ENCODE measurements at places on chromosomes 1 and 21.

DNA sequence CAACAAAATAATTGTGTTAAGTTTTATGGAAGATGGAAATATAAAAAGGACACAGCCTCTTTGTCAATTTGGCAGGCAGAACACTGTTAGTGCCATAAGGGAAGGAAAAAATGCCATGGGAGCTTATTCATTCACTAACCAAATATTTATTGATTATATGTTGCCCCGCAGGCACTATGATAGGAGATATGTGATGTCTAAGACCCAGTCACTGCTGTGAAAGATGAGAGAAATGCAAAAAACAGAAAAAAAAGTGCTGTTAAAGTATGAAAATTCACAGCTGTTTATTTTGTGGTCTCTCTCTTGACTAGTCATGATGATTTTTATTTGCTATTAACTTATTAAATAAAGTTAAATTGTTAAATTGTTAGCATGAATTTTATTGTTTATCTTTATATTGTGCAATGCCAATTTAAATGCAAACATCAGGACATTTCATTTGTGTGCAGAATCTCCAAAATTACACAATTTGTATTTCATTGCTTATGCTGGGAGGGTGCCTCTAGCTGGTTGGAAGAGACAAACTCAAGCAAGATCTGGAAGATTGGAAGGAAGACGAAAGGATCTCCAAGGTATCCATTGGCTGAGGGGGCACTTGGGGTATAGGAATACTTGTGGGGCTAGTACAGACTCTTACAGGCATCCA lies 17.8 kb upstream of the PTGFR start:
- no peak for DNase-seq

DNA sequence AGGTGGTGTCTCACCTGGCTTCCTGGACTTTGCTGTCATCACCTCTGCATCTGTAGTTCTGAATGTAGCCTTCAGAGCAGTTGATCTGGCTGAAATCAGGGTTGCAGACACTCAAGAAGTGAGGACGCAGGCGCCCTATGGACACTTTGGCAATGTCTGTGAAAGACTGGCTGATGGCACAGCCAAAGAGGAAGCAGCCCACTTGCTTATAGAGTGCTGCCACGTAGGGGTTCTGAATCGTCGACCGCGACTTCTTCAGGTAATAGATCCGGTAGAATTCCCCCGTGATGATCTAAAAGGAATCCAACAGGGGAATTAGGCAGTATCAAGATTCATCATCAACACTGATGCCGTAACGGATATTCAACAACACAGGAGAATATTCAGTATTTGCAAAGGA lies 55.1 kb downstream of the PLPP3 start:
- no peak for DNase-seq

- DNase-seq = no peak
Measured at GRCh38 chr1:188668083-188668482, 1809.6 kb downstream of the BRINP3 start.

DNA sequence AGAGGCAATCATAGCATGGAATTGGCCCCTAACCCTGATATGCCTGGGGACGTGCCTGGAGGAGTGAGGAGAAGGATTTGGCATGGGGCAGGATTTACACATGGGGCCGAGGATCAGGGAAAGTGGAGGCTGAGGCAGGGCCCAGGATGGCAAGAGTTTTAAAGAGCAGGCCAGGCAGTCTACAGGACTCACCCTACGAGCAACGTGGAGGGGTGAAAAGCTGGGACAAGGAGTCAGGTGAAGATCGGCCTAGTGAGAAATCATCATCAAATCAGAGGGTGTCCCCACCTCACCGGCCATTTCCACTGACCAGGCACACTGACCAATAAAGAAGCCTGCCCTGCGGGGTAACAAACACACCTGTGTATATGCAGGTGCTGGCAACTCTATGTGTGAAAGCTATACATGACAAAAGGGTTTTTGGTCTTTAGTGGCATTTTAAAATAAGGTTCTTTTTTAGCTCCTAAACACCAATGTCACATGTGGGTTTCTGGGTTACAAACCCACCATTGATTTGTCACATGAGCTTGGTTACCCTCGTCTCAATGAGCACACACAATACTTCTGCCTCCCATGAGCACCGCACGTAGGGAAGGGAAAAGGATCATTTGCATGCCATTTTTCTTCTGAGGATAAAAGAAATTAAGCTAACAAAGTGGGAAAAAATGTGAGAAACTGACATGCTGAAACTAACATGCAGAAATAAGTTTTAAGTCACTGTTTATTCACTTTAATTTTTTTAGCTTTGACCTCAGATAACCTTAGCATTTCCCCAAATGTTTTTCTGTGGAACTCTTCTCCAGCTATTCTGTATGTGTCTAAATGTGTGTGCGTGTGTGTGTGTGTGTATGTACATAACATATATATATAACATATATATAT lies 168.1 kb upstream of the EDN2 start:
- no peak for DNase-seq

GRCh38 chr1:235873045-235873444 lies 6.3 kb upstream of the LYST start:
- no peak for DNase-seq

- no peak for DNase-seq
Measured at GRCh38 chr1:147496571-147497210, 44.6 kb upstream of the BCL9 start.

GRCh38 chr21:28522014-28522799 lies 470.5 kb downstream of the LTN1 start:
- no peak for DNase-seq

DNA sequence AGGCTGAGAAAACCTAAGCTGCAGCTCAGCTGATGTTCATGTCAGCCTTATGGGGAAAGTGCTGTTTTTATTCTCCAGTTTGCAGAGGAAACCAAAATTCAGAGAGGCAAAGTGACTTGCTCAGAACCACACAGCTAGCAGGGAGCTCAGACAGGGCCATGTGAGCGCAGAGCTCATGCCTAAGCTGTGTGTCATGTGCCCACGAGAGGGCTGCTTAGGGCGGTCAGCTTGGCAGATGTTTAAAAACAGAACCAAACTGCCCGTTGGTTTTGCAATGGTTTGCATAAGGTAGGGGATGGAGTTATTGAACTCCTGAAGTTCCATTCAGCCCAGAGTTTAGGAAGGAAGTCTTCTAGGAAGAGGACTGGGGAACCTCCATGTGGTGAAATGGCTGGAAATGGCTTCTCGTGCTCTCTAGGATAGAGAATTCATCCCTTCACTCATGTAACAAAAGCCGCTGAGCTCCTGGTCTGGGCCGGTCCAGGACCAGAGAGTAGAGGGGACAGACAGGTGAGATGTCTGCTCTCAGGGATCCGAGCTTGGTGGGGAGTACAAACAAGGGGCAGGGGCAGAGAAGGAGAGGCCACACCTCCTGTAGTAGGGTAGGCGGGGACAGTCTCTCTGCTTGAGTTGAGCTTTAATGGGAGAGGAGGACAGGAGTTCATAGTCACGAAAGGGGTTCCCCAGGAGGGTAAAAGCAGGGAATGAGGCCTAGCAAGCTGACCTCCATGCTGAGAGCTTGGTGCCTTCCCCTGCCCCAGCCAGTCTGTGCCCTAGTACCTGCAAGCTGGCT lies 46.9 kb downstream of the ARHGEF10L start:
- DNase-seq = no peak

GRCh38 chr1:201585901-201586300 lies 47.0 kb downstream of the NAV1 start:
- DNase-seq = no peak

DNA sequence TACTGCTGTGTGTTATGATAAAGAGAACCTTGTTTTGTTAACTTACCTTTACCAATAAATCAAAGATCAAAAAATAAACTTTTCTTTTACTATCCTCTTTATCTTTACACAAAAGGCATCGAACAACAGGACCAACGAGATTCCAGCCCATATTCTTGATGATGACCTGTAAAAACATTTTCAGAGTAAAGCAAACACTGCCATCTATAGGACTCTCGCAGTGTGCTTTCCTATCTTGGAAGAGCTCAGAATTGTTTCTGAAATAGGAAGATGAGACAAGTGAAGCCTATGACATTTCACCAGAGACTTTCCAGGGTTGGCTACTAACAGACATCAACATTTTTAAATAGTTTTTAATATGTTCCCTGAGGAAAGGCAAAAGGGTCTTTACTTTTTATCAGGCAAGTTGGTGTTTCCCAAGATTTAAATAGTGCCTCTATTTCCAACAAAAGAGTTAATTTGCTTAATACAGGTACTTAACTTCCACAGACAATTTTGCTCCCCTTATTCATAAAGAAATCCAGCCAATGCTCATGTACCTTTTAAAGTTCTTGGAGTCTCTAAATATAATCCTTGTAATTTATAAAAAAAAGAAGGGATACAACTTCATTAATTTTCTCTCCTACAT lies 7.3 kb downstream of the GLMN start:
- no peak for DNase-seq

DNA sequence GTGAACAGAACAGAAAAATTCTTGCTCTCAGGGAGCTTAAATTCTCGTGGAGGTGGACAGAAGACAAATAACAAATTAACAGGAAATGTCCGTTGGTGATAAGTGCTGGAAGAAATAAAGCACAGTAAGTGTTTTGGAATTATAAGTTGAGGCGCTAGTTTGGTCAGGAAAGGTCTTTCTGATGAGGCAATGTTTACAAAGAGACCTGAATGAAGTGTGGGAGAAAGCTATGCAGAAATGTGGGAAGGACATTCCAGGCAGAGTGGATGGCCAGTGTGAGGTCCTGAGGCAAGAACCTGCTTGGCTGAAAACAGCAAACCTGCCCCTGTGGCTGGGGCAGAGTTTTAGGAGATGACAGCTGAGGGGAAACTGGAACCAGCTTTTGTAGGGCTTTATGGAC lies 23.3 kb downstream of the NGF start:
- DNase-seq = no peak

GRCh38 chr1:118990513-118991152 lies 2.5 kb upstream of the TBX15 start:
- no peak for DNase-seq

DNA sequence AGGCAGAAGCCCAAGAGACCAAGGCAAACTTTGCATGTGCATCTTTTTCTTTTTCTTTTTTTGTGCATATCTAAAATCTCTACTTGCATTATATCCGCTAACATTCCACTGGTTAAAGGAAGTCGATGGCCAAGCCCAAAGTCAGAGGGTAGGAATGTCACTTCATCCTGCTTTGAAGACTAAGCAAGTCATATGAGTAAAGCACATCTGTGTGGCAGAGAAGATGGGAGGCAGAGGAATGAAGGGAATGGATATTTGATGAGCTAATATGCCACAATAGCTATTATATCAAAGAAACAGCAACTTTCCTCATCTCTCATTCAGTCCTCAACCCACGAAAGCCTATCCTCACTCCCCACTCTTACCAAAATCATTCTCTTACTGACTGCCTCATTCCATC lies 59.3 kb downstream of the RNF220 start:
- DNase-seq = no peak

GRCh38 chr1:47522935-47523834 lies 85.3 kb downstream of the FOXD2 start:
- no peak for DNase-seq

GRCh38 chr1:114757455-114758255 lies at the start of gene CSDE1:
TSS of gene CSDE1 (minus strand) at chr1:114757984. CDS start at chr1:114739890, 18,094 bp downstream.
- peak; percentile 90 for DNase-seq

DNA sequence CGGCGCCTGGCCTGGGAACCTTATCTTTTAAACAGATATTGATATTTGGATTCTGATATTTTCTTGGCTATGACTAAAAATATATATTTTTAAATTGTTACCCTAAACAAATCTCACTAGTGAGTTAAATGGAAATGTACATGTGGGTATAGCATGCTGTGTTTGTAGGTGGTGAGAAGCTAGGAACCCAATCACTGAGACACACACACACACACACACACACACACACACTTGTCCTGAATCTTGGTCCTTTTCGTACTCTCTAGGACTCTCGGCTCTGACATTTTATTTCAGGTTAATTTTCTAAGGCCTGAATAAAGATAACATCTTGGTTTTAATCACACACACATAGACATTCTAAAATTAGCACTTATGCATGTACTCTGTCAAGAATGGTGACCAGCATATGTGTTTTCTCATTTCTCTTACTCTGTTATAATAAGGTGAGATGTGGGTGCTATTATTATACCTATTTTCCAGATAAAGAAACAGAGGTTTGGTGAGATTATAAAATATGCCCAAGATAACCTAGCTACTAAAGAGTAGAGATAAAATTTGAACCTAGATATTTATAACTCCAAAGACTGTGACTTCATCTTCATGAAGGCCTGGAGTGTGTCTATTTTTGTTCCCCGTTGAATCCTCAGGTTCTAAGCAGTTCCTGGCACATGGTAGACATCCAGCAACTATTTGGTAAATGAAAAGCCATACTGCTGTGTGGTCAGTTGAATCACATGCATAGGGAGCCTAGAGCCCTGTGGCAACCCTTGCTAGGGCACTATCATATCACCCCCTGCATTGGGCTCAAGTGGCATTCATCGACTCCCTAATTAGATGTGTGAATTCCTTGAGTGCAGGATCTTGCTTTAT lies 85.0 kb upstream of the RAB3GAP2 start:
- no peak for DNase-seq

GRCh38 chr1:157239936-157240335 lies 101.7 kb upstream of the ETV3 start:
- no peak for DNase-seq

GRCh38 chr1:85707990-85708828 lies at the start of gene ZNHIT6:
TSS of gene ZNHIT6 (minus strand) at chr1:85708433. CDS start at chr1:85708284, 149 bp downstream.
- peak; percentile 68 for DNase-seq

GRCh38 chr1:108817016-108817415 lies 39.9 kb downstream of the AKNAD1 start:
- DNase-seq = no peak

DNA sequence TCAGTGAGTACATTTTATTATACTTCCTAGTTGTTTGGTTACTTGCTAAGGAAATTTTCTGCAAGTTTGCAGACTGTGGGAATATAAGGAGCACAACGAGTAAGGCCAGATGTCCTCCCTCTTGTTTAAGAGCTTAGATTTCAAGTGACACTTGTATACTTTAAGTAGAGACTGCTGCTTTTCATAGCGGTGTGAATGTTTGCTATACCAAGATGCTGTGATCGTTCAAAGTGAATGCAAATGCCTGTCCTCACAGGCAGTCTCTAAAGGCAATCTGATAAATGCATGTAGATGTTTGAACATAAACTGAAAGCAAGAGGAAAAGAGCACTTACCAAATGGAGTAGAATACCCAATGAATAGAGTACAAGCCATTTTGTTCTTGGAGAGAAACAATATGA lies 226.4 kb downstream of the NRIP1 start:
- no peak for DNase-seq

GRCh38 chr1:82836973-82837680 lies 1036.4 kb downstream of the ADGRL2 start:
- DNase-seq = no peak

DNA sequence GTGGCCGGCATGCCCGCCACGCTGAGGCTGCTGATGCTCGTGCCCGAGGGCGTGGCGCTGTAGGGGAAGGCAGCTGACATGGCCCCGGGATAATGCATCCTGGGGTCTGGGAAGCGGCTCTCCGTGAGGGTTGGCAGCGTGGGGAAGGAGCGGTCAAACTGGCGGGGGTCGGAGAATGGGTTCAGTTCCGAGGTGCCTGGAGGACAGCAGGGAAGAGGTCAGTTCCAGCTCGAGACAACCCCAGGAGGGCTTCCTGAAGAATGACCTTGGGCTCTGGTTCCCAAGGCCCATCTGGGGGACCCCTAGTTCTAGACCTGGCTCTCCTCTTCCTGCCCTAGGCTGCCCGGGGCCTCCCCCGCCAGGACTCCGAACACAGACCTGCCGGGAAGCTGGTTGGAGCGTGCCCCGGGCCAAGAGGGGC lies 27.6 kb downstream of the RUNX3 start:
- no peak for DNase-seq

Data from stimulated activated CD4-positive, alpha-beta T cell treated with anti-CD3 and anti-CD28 coated beads, Interleukin-15, amount 100 ng/mL, for 1 hour (primary cell).